ENCODE measurements at places on chromosomes 3 and 15.

DNA sequence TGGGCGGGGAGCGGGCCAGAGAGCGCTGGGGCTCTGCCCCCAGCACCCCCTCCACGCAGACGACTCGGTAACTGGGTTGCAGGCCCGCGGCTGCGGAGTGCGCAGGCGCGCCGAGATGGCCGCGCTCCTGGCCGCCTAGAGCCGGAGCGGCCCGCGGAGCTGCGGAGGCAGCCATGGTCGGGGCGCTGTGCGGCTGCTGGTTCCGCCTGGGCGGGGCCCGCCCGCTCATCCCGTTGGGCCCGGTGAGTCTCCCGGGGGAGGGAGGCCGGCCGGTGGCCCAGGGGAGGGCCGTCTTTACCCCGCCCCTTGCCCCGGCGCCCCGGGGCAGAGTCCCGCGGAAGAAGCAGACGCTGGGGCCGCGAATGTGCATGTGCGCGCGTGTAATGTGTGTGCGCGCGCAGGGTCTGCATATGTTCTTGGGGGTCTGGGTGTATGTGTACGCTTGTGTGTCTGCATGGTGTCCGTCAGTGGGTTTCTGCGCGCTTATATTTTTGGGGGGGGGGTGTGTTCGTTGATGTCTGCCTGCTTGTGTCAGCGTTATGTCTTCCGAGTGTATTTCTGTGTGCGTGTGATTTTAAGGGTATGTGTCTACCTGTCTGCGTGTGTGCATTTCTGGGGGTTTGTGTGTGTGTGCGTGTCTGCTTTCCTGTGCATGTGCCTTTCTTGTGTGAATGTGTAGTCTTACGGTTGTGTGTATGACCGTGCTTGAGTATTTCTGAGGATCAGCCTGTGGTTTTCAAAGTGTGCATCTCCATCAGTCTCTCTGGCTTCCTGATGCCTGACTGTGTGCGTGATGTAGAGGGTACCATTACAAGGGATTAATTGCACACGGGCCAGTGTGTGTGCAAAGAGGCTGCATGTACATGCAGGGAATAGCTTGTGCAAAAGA lies at the start of gene ABHD14A:
ABHD14A (plus strand) TSS at position 102 of the 889 bp plus-strand sequence; CDS start at position 174, 72 bp downstream.
- peak; percentile 82 for DNase-seq

- no peak for DNase-seq
Measured at GRCh38 chr3:181554233-181554765, 157.4 kb upstream of the SOX2 start.

DNA sequence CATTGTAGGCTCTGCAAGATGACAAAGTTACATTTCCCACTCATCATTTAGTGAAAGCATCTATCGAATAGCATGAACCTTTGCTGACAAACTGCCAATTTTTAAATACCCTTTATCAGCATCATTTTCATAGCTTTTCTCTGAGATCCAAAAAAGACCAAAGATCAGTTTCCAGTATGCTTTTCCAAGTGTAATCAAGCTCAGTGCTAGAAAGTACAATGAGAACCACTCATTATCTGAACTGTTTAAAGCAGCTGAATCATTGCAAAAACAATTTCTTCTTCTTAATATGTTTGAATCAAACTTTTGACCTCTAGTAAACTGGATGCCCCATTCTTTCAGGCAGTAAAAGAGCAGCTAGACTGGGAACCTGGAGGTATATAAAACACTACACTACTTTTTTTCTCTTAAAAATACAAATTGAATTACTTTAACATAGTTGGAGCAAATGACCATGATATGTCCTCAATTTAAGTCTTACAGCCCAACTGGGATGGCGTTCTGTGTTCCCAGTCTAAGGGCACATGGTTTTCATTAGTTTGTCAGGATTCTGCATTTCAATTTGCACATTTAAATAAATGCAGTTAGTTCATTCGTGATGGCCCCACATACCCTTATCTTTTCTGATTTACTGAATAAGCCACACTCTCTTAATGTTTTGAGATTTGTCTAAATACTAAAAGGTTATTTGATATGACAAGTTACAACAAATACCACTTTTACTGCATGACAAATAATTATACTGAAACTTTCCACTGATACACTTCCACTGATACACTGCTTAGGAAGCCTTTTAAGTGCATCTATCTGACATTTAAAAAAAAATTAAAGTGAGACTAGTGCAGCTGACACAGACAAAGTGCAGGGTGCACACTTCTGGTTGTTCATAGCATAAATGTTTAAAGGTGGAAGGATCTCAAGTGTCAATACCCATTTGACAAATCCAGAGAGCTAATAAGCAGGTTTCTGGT lies 146.0 kb upstream of the FRMD4B start:
- DNase-seq: no peak

DNA sequence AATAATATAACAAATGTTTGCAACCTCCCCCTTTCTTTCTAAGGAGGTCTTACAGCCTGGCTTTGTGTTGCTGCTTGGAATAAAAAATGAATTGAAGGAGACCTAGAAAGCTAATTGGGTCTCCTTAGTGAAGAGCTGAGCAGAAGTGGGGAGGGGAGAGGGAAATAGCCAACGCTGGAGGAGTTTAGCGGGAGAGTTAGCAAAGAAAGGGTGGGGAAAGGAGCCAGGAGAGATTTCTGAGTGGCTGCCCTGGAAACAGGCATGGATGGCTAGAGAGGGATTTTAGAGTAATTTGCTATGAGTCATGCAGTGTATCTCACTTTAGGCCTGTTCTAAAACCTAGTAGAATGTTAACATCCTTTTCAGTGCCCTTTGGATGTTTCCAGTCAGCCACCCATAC lies 45.2 kb upstream of the PFN2 start:
- no peak for DNase-seq

GRCh38 chr3:138464491-138464860 lies 30.1 kb downstream of the ESYT3 start:
- no peak for DNase-seq

DNA sequence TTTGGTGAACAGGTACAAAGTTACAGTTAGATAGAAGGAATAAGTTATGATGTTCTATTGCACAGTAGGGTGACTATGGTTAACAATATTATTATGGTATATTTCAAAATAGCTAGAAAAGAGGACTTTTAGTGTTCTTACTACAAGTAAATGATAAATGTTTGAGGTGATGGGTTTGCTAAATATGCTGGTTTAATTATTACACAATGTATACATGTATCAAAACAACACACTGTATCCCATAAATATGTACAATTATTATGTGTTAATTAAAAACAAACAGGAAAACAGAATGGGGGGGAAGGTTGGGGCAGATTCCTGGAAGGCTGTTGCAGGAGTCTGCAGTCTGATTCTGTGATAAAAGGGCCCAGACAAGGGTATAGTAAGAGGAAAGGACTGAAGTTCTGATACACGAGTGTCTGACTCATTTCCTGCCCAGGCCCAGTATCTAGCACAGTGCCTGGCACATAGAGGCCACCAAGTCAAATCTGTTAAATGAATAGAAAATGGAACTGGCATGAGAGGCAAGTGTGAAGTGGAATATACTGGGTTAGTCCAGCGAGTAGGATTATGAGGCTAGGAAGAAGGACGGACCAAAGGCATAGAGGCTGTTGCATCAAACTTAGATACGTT lies 7.2 kb upstream of the ENTPD3 start:
- DNase-seq: no peak

DNA sequence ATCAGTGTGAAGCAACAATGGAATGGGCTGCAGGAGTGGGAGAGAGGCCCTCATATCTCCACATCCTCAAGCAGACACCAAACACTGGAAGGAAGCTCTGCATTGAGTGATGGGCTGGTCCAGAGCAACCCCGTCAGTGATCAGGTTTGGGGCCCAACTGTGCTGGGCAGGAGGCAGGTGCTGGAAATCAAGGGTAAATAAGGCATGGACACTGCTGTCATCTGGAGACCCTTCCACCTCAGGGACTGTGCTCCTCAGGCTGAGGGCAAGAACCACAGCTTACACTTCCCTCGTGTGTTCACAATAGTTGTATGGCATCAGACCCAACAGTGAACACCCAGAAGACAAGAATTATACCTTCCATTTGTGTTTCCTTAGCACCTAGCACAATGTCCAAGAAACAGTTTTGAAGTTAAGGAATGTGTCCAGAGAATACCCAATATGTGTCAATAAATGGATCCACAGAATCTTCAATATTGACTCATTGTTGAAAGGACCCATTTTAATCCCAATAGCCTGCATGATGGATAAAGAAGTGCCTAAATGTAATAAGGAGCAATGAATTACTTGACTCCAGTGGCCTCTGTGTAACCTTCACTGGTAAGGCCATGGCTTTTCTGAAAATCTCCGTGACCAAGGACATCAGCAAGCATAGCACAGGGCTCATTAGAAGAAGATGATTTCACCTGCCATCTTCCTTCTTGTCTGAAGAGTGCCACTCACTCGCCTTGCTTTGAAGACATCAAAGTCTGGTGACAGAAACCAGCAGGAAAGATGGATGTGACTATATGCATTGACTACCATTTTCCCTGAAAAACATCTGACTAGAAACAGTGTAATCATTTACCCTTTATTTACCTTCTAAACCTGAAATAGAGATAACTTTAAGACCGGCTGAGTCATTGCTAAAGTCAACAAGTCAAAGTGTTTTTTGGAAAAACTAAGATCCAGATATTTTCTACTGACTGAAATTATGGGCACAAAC lies 7.0 kb upstream of the AHSG start:
- DNase-seq: no peak

DNA sequence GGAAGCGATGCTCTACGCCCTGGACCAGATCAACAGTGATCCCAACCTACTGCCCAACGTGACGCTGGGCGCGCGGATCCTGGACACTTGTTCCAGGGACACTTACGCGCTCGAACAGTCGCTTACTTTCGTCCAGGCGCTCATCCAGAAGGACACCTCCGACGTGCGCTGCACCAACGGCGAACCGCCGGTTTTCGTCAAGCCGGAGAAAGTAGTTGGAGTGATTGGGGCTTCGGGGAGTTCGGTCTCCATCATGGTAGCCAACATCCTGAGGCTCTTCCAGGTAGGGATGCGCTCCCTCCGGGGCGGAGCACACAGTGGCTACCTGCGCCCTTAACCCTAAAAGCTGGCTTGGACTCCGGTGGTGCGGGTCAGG lies 698 bp downstream of the GRM7 start:
- DNase-seq: no peak

GRCh38 chr15:74402873-74403587 lies 30.7 kb downstream of the SEMA7A start:
- peak; percentile 57 for DNase-seq

GRCh38 chr3:11602239-11602840 lies 41.4 kb downstream of the VGLL4 start:
- DNase-seq: no peak

DNA sequence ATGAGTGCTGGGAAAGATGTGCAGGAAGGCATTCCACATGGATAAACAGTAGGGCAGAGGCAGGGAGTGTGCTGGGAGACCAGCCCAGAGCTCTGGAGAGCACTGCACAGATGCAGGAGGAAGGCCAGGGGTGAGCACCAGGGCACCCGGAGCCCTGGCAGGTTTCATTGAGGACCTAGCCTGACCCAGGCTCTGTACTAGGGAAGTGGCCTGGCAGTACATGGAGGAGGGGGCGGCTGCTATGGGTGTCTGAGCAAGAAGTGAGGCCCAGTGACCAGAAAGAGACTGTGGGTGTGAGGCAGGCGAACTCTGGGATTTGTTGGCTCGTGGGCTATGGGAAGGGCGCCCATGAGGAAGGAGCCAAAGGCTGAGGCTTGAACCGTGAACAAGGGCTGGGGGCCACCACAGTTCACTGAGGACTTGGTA lies 139.1 kb downstream of the DNAJB8 start:
- peak; percentile 26 for DNase-seq

GRCh38 chr3:115384381-115384780 lies 237.3 kb upstream of the ZBTB20 start:
- DNase-seq: no peak

Data from suppressor macrophage treated with lipopolysaccharide for 1 hour (primary cell).